ENCODE measurements at places on chromosomes 2 and 18.

GRCh38 chr2:197278799-197279763 lies 31.5 kb downstream of the ANKRD44 start:
- no peak for DNase-seq

DNA sequence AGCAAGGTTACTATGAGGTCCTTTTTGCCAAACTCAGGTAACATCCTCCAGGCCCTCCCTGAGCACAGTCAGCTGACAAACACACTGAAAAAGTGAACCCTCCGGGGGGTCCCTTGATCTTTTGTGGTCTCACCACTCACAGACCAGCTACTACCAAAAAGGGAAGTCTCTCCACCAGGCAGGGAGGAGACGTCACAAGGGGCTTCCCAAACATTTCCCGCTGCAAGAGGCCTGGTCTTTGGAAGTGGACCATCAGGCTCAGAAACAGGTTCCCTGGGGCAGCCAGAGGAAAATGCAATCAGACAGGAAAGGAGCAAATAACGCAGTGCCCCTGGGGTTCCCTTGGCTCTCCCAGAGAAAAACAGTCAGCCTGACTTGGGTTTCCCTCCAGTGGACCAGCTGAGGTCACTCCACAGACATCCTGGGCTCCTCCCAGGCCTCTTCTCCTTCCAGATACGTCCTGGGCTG lies 38.7 kb upstream of the POMC start:
- no peak for DNase-seq

GRCh38 chr2:127862228-127862627 lies 4.3 kb upstream of the POLR2D start:
- DNase-seq, result no peak

GRCh38 chr2:182618672-182619079 lies 97.4 kb upstream of the DNAJC10 start:
- DNase-seq, result no peak

DNA sequence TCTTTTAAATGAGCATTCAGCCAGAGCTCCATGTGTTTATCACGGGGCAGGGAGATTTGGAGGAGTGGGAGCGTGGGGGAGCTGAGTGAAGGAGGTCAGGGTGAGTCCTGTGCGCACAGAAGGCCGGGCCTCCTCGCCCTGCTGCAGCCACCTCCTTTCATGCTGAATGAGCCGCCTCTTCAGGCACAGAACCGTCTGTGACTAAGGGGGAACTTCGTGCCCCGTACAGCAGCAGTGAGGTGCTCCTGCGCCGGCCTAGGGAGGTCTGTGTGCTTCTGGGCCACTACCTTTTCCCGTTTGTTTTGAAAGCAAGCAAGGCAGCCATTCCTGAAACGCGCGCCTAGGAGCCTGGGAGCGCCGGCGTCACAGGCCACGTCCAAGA lies 27.1 kb upstream of the ZNF516 start:
- DNase-seq, result peak; percentile 28

Data from endothelial cell (in vitro differentiated cells).